Activated naive CD8-positive, alpha-beta T cell treated with anti-CD3 and anti-CD28 coated beads for 36 hours (primary cell): ENCODE measurements at places on chromosomes 12 and 14. TPM values are rescaled to one million over a fixed set of nuclear protein-coding genes. Genes with fewer than 3 reads are reported as not detected.

The PTGER2 gene
- 20.8 TPM for total RNA-seq

- no peak for DNase-seq
Observed at GRCh38 chr12:119117936-119118335, 60.8 kb upstream of the HSPB8 start.

- DNase-seq: no peak
Observed at GRCh38 chr12:32515137-32515873, 115.9 kb downstream of the FGD4 start.

GRCh38 chr14:104419865-104420505 is 159.6 kb upstream of the C14orf180 start:
- no peak for DNase-seq

The CATSPERB gene
- total RNA-seq: 0.27 TPM

GRCh38 chr14:101882141-101882935 is 82.0 kb upstream of the DYNC1H1 start:
- DNase-seq: no peak

DNA sequence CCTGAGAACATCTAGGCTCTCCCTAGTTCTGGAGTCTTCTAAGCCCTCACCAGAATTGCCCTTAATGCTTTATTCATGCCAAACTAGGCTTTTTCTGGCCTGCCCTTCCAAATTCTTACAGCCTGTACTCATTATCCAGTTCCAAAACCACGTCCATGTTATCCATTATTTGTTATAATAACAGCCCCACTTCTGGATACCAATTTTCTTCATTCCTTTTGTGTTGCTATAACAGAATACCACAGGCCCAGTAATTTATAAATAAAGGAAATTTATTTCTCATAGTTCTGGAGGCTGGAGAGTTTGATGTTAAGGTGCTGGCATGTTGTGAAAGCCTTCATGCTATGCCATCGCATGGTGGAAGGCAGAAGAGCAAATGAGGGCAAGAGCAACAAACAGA is 68.0 kb upstream of the AMIGO2 start:
- no peak for DNase-seq

DNA sequence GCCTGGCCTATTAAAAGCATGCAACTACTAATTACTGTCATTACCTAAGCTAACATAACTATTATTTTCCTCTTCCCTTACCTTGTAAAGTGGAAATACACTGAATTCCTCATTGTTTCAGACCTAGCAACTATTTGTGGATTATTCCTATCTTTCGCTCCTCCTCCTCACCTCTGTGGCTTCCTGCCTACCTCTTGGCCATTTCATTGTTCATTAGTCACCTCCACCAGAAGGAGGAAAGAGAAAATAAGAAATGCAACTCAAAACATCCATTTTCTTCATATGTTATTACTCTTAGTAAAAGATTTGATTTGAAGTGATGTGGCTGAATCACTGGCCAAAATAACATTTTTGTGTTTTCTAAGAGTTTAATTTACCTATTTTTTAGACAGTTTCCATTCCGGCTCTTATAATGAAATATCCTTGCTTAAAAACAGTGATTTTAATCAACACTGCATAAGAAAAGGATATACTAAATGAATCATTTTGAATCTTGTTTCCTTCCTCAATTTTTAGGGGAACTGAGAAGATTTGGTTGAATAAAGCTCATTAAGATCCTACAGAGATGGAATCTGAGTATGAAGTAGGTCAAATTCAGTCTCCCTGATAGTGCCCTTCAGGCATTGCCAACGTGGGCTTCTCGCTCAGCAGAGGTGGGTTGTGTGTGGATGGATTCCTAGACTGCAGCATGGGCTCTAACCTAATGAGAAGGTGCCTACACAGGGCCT is 27.6 kb upstream of the ARHGAP5 start:
- no peak for DNase-seq

- no peak for DNase-seq
Observed at GRCh38 chr12:105960319-105961083, 178.3 kb downstream of the NUAK1 start.

The REM2 gene
- total RNA-seq: 0.14 TPM

- no peak for DNase-seq
Observed at GRCh38 chr12:111260732-111261131, 108.2 kb downstream of the PHETA1 start.

DNA sequence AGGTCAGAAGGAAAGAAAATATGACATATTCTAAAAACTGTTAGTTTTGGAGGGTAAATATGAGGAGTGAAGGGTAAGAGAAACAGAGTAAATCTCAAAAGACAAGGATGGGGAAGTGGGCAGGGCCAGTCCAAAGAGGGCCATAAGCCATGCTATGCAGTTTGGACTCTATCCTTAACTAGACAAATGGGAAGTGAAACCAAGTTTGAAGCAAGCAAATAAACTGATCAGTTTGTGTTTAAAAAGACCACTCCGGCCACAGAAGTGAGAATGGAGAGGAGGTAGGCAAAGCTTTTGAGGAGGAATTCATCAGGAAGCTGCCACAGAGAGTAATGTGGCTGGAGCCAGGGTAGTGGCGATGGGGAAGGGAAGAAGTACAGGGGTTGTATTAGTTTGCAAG is 37.5 kb upstream of the DAAM1 start:
- DNase-seq: no peak

GRCh38 chr14:55662752-55663151 is 82.7 kb downstream of the KTN1 start:
- DNase-seq: no peak

- DNase-seq: no peak
Observed at GRCh38 chr12:52382854-52383253, 2.6 kb downstream of the KRT84 start.

DNA sequence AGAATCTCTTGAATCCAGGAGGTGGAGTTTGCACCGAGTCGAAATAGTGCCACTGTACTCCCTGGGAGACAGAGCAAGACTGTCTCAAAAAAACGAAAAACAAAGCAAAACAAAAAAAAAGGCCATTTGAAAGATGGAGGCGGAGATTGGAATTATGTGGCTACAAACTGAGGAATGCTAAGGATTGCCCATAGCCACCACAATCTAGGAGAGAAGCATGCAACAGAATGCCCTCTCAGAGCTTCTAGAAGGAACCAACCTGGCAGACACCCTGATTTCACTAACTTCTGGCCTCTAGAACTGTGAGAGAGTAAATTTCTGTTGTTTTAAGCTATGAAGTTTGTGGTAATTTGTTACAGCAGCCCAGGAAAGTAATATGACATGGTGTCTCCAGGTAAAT is 50.1 kb upstream of the LIMA1 start:
- no peak for DNase-seq

DNA sequence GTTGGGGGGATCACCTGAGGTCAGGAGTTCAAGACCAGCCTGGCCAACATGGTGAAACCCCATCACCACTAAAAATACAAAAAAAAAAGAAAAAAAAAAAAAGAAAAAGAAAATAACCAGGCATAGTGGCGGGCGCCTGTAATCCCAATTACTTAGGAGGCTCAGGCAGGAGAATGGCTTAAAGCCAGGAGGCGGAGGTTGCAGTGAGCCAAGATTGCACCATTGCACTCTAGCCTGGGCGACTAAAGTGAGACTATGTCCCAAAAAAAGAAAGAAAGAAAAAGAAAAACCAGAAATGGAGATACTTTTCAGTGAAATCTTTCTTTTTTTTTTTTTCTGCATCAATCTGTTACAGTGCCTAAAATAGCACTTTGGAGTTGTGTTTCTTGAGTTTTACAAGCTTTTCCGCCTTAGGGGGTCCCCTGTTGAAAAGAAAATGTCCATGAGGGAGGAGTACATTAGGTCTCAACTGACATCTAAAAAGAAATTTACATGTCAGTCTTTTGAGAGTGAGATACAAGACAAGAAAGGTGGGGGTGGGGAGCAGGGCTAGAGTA is 82.9 kb upstream of the VASH1 start:
- no peak for DNase-seq

The OSBPL8 gene
- total RNA-seq: 85.7 TPM

The PLEKHD1 gene
- total RNA-seq: 0.04 TPM

- no peak for DNase-seq
Observed at GRCh38 chr12:127389923-127390322, 877.0 kb upstream of the TMEM132C start.

GRCh38 chr14:65849558-65849957 is 437.0 kb downstream of the FUT8 start:
- DNase-seq: no peak

- DNase-seq: no peak
Observed at GRCh38 chr14:23130871-23131270, 11.8 kb upstream of the CEBPE start.

- no peak for DNase-seq
Observed at GRCh38 chr12:119171291-119171690, 7.4 kb upstream of the HSPB8 start.
